ENCODE measurements at places on chromosomes 12 and 14.

DNA sequence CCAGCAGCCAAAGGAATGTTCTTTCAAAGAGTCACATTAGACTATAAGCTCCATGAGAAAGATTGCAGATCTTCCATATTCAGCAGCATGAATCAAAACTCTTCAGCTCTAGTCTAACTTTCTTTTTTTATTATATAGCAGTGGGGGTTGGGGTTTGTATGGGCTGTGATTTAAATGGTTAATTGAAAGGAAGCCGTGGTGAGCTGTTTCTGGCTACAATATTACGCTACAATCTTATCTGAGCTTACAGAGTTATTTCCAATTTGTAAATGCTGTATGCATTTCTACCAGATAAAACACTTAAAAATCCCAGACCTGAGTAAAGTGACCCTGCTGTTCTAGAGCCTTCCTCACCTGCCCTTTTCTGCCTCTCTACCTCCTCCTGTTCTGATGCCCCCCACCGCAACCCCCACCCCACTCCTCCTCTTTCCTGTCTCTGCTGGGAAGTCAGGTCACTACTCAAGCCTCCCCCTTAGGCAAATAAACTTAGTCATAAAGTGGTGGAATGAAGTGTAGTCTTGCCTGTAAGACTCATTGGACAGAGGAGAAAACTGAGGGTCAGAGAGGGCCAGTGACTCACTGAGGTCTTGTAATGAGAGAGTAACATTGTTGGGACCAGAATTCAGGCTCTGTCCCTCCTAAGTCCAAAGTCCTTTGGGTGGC lies 1089.5 kb downstream of the BCL11B start:
- DNase-seq: no peak

DNA sequence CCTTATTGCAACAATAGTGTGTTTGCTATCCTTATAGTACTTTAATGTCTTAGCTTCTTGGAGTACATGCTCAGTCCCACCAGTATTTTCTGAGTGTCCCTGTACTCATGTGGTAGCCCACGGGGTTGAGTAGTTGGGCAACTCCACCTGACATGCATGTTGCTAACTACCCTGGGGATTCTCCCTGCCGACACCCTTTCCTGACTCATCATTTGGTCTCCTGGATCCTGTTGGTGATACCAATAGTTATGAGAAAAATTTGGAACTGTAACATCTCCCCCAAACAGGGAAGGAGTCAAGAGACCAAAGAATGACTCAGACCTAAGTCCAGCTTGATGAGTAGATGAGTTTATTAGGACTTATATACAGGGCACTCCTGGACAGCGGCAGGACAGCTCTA lies 101.6 kb downstream of the BRMS1L start:
- DNase-seq: no peak

- no peak for DNase-seq
Observed at GRCh38 chr14:63843796-63844195, 9.0 kb upstream of the SYNE2 start.

- DNase-seq: no peak
Observed at GRCh38 chr12:71441836-71442566, 2.4 kb downstream of the LGR5 start.

DNA sequence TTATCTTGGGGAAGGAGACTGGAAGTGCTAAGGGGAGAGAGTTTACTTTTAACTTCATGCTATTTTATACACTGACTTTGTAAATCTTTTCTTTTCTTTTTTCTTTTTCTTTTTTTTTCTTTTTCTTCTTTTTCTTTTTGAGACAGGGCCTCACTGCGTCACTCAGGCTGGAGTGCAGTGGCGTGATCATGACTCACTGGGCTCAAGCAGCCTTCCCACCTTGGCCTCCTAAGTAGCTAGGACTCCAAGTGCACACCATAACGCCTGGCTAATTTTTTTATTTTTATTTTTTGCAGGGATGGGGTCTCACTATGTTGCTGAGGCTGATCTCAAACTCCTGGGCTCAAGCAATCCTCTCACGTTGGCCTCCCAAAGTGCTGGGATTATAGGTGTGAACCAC lies 294.6 kb upstream of the PRICKLE1 start:
- DNase-seq: no peak

GRCh38 chr12:2643576-2644135 lies 151.1 kb upstream of the FKBP4 start:
- no peak for DNase-seq

DNA sequence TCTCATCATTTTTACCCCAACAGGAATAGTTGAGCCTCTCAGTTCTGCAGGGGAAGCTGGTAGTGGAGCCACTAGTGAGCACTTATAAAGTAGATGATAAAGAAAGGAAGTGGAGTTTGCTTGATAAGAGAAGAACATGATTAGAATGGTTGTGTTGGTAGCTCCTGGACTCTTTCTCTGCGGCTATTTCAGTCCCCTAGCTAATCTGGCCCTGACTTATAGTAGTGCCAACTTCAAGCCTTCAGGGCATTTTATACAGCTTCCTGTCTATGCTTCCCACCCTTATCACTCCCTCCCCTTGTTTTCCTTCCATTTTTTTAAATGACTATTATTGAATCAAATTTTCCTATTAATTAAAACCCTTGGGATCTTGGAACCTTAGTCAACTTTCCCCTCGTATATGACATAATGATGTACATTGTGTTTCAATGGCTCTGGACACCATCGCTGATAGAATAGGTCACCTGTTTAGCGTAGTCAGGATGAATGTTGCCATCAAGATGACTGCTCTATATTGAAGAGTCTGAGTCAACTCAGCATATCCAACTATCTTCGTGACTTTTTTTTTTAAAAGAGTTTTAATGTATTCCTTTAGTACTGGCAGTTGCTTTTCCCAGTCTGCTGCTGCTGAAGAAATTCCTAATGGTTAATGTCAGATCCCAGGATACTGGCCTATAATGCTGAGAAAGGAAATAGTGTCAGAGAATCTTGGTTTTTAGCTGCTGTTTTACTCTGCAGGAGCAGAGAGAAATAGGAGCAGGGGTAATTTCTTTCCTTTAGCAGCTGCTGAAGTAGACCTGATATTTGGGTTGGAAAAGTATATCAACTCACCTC lies 16.2 kb upstream of the PCNX1 start:
- DNase-seq: no peak

- DNase-seq: no peak
Observed at GRCh38 chr12:130414381-130414780, 76.7 kb downstream of the PIWIL1 start.

GRCh38 chr12:106154751-106155273 lies 16.1 kb upstream of the NUAK1 start:
- no peak for DNase-seq

- no peak for DNase-seq
Observed at GRCh38 chr12:6386491-6386890, 2.5 kb downstream of the LTBR start.

GRCh38 chr12:19409376-19409775 lies 29.9 kb upstream of the AEBP2 start:
- no peak for DNase-seq

DNA sequence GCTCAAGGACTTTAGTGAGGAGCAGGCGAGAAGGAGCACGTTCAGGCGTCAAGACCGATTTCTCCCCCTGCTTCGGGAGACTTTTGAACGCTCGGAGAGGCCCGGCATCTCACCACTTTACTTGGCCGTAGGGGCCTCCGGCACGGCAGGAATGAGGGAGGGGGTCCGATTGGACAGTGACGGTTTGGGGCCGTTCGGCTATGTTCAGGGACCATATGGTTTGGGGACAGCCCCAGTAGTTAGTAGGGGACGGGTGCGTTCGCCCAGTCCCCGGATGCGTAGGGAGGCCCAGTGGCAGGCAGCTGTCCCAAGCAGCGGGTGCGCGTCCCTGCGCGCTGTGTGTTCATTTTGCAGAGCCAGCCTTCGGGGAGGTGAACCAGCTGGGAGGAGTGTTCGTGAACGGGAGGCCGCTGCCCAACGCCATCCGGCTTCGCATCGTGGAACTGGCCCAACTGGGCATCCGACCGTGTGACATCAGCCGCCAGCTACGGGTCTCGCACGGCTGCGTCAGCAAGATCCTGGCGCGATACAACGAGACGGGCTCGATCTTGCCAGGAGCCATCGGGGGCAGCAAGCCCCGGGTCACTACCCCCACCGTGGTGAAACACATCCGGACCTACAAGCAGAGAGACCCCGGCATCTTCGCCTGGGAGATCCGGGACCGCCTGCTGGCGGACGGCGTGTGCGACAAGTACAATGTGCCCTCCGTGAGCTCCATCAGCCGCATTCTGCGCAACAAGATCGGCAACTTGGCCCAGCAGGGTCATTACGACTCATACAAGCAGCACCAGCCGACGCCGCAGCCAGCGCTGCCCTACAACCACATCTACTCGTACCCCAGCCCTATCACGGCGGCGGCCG lies 1.1 kb downstream of the PAX9 start:
- DNase-seq: no peak

DNA sequence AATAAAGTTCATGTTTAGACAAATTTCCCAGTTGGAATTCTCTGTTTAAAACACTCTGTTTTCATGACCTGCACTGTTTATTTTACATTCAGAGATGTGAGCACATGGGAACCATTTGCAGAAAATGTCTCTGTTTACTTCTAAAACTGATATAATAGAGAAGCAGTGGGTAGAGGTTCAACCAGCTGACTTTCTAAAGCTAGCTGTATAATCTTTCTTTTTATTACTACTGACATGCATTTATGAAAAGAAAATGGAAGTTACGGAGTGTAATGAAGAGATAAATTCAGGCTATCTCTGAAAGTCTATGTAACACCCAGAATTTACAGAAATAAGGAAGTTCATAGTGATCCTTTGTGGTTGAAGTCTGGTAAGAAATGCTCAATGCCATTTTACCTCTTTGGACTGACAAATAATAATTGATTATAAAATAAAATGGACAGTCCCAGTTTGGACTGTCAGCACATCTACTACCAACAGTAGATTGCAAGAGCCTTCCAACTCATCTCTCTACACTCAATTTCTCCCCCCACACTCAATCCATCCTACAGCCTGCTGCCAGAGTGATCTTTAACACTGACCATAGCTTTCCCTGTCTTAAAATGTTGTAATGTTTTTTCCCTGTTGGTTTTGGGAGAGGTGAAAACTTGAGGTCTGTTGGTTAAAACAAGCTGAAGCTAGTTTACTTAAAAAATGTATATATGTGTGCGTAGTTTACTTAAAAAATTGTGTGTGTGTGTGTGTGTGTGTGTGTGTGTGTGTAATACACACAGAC lies 137.4 kb downstream of the AEBP2 start:
- no peak for DNase-seq

DNA sequence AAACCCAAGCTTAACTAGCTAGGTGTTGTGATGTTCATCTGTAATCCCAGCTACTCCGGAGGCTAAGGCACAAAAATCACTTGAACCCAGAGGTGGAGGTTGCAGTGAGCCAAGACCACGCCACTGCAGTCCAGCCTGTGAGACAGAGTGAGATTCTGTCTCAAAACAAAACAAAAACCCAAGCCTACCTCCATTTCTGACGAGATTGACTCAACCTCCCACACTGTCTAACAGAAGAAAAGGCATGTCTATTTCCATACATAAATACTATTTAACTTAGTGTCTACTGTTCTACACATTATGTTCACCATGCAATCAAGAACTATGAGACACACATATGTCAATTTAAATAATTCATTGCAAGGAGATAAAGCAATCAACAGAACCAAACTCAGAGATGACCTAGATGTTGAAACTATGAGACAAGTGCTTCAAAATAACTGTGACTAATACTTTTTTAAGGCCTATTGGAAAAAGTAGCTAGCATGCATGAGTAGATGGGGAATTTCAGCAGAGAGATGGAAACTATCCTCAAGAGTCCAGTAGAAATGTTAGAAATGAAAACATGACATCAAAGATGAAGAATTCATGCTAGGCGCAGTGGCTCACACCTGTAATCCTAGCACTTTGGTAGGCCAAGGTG lies 75.9 kb upstream of the DHRS4 start:
- DNase-seq: no peak

DNA sequence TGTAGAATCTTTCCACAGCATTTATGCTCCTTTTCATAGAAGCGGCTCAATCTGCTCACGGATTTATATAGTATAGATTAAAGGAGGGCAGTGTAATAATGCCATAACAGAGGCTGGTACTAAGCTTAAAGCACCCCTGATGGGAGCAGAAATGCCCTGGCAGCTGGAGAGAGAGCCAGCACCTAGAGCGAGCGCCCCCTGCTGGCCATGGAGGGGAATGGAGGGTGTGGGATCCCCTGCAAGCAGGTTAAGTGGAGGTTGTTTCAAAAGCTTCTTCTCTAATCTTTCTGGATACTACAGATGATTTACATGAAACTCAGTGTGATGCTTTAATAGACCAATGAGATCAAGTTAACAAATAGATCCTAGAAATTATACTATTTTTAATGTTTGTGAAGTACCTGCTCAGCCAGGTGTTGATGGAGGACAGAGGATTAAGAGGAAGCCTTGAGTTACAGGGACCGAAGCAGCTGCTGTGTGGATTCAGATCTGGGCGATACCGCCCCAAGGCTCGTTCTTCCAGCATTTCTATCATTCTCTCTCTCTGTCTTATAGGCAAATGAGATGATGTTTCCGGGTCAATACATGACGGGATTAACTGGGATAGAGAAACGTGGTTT lies 1519.3 kb upstream of the TMEM132C start:
- peak; percentile 12 for DNase-seq

DNA sequence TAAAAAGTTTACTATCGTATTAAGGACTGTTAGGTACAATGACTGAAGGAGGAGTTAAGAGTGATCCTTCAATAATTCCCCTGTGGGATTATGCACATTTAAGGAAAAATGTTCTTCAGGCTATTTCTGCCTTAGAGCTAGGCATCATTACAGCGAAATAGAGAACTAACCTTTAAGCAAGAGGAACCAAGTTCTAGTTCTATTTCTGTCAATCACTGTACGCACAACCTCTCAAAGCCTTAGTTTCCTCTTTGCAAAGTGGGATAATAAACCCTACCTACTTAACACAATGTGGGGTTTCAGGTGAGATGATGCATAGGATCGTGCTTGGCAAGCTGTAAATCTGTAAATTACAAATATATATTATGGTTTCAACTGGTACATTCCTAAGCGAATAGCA lies 15.4 kb downstream of the NTF3 start:
- no peak for DNase-seq

DNA sequence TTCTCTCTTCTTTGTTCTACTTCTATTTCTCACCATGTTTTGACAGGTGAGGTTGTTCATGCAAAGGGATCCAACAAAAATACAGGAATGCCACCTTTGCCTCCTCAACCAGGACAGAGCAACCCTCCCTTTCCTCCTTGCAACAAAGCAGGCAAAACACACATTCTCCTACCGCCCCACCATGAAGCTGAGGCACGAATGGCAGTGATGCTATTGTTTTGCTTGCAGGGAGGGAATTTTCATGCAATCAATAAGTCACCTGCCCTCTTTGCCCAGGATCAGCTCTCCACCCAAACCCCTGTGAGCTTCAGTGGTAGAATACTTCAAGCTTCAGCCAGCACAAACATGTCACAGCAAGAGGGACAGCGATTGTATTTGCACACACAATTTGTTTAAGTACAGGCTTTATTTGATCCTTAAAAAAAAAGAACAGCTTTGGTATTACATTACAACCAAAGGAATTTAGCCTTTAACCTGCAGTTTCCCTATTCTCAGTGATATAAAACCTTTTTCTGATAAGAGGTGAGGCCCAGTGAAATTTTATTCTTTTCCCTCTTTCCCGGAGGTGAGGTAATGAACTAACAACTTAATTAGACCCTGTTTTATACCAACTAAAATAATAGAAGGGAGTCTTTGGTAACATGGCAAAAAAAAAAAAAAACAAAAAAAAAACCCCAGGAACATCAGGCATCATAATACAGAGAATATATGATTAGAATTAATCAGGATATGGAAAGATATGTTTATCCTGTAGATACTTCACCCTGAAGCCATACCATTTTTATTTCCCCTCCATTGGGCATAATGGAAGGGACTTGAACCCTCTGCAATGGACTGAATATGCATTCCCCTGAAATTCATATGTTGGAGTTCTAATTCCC lies 87.0 kb upstream of the EEA1 start:
- no peak for DNase-seq

GRCh38 chr14:44170556-44170955 lies 336.5 kb downstream of the FSCB start:
- no peak for DNase-seq
